ENCODE measurements at places on chromosomes 7 and 10. TPM values are rescaled to one million over a fixed set of nuclear protein-coding genes. Genes with fewer than 3 reads are reported as not detected.

KCNIP2 gene
- 1.6 TPM for total RNA-seq

CPA2 gene
- not detected for total RNA-seq

OR2A5 gene
- not detected for total RNA-seq

RABGEF1 gene
- total RNA-seq, result 25.6 TPM

LRGUK gene
- 0.19 TPM for total RNA-seq

PNLIPRP1 gene
- not detected for total RNA-seq

HOXA3 gene
- total RNA-seq, result not detected

EN2 gene
- not detected for total RNA-seq

EMX2 gene
- total RNA-seq, result not detected

APBB1IP gene
- total RNA-seq, result 73.2 TPM

LBX1 gene
- not detected for total RNA-seq

PAX4 gene
- total RNA-seq, result not detected

GNGT1 gene
- not detected for total RNA-seq
